ENCODE measurements at places on chromosomes 1 and 21. TPM values are rescaled to one million over a fixed set of nuclear protein-coding genes. Genes with fewer than 3 reads are reported as not detected.

The KANK4 gene
- polyA plus RNA-seq = not detected

The AKIRIN1 gene
- polyA plus RNA-seq = 74.3 TPM

The SPATA21 gene
- polyA plus RNA-seq = not detected

The SPRR4 gene
- not detected for polyA plus RNA-seq

The CLCA4 gene
- not detected for polyA plus RNA-seq
